Heart left ventricle (tissue), 16 donors: ENCODE measurements at places on chromosomes 2 and 18. TPM values are rescaled to one million over a fixed set of nuclear protein-coding genes. Genes with fewer than 3 reads are reported as not detected.

DNA sequence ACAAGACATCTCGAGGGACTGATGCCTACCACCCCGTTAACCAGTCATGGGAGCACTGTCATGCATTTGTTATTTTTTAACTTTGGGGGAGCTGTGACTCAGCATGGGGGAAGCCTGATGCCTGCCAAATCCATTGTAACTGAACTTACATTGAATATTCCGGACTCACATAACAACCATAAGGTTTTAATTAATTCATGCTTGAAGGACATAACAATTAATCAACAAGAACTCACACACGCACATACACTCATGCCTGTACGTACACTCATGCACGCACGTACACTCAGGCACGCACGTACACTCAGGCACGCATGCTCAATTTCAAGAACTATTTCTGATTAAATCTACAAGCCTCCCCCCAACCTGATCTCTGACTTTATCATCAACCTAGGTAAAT is 1639.1 kb downstream of the SUCLG1 start:
- no peaks in the 10 kb centered on the region for H3K36me3 ChIP-seq
- H3K27me3 ChIP-seq: no peaks in the 10 kb centered on the region
- no peak overlapping the region for H3K4me3 ChIP-seq
- no peaks in the 10 kb centered on the region for H3K4me1 ChIP-seq
- no peak overlapping the region for H3K27ac ChIP-seq

MAP3K19 gene
- total RNA-seq: not detected

GRCh38 chr18:35683021-35683420 is 101.5 kb downstream of the GALNT1 start:
- no peak overlapping the region for H3K4me3 ChIP-seq
- no peaks in the 10 kb centered on the region for H3K27me3 ChIP-seq
- H3K4me1 ChIP-seq: no peaks in the 10 kb centered on the region
- no peak for DNase-seq
- H3K27ac ChIP-seq: no peak overlapping the region

GRCh38 chr2:63763391-63763941 is 78.2 kb upstream of the UGP2 start:
- no peaks in the 10 kb centered on the region for H3K36me3 ChIP-seq
- no peaks in the 10 kb centered on the region for H3K27me3 ChIP-seq
- H3K4me3 ChIP-seq: no peak overlapping the region
- H3K27ac ChIP-seq: no peak overlapping the region
- no peak for DNase-seq
- H3K4me1 ChIP-seq: peaks cover 21% of the 10 kb centered on the region

GRCh38 chr2:75320898-75321598 is 121.7 kb upstream of the TACR1 start:
- H3K4me3 ChIP-seq: no peak overlapping the region
- DNase-seq: no peak
- no peaks in the 10 kb centered on the region for H3K27me3 ChIP-seq
- H3K4me1 ChIP-seq: no peaks in the 10 kb centered on the region

GRCh38 chr2:84942964-84943421 is 28.0 kb upstream of the KCMF1 start:
- no peak overlapping the region for H3K4me3 ChIP-seq
- no peaks in the 10 kb centered on the region for H3K4me1 ChIP-seq
- no peaks in the 10 kb centered on the region for H3K27me3 ChIP-seq
- no peaks in the 10 kb centered on the region for H3K36me3 ChIP-seq

GRCh38 chr18:14928396-14928795 is 180.4 kb downstream of the ANKRD30B start:
- no peaks in the 10 kb centered on the region for H3K36me3 ChIP-seq
- no peaks in the 10 kb centered on the region for H3K27me3 ChIP-seq
- no peak overlapping the region for H3K27ac ChIP-seq
- DNase-seq: no peak
- H3K4me1 ChIP-seq: no peaks in the 10 kb centered on the region

- no peaks in the 10 kb centered on the region for H3K4me1 ChIP-seq
- no peaks in the 10 kb centered on the region for H3K36me3 ChIP-seq
- no peak for DNase-seq
- no peak overlapping the region for H3K27ac ChIP-seq
Observed at GRCh38 chr2:186737732-186738508, 44.1 kb downstream of the FAM171B start.

- no peak overlapping the region for H3K27ac ChIP-seq
- H3K36me3 ChIP-seq: no peaks in the 10 kb centered on the region
Observed at GRCh38 chr2:149606251-149606811, 18.8 kb upstream of the MMADHC start.

GCG gene
- total RNA-seq: not detected

- no peaks in the 10 kb centered on the region for H3K27me3 ChIP-seq
- no peaks in the 10 kb centered on the region for H3K4me1 ChIP-seq
- H3K27ac ChIP-seq: no peak overlapping the region
- no peak overlapping the region for H3K4me3 ChIP-seq
- no peak for DNase-seq
Observed at GRCh38 chr2:58984731-58985130, 743.6 kb upstream of the FANCL start.

CNTNAP5 gene
- total RNA-seq: not detected

- no peak overlapping the region for H3K4me3 ChIP-seq
- DNase-seq: no peak
- no peak overlapping the region for H3K27ac ChIP-seq
- H3K27me3 ChIP-seq: peaks cover 5% of the 10 kb centered on the region
- H3K36me3 ChIP-seq: no peaks in the 10 kb centered on the region
- no peaks in the 10 kb centered on the region for H3K4me1 ChIP-seq
Observed at GRCh38 chr2:169397697-169398096, 35.4 kb upstream of the LRP2 start.

ANKRD30BL gene
- total RNA-seq: not detected

SLC23A3 gene
- total RNA-seq: 0.12 TPM

- no peak overlapping the region for H3K4me3 ChIP-seq
- DNase-seq: no peak
- peaks cover 29% of the 10 kb centered on the region for H3K4me1 ChIP-seq
- no peaks in the 10 kb centered on the region for H3K36me3 ChIP-seq
- H3K27ac ChIP-seq: no peak overlapping the region
Observed at GRCh38 chr2:25230198-25230947, 62.0 kb upstream of the POMC start.

DNA sequence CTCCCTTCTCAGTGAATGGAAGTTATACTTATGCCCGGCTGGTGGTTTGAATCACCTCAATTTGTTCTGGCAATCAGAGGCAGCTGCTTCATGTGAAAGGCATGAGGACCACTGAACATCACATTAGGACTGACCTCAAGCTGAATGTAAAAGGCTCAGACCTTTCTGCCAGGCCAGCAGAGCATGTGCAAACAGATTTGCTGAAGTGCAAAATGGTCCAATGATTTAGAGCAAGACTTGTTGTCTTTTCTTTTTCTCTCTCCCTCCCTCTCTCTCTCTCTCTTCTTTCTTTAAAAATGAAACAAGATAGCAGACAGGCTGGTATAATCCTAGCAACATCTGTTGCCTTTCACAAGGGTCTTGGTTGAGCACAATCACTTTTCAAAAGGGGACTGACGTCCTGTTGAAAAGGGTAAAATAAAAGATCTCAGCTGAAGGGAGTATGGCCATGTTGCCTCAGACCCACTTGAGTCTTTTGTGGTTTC is 13.3 kb upstream of the CDH7 start:
- no peaks in the 10 kb centered on the region for H3K36me3 ChIP-seq
- H3K27me3 ChIP-seq: no peaks in the 10 kb centered on the region
- DNase-seq: no peak
- H3K4me1 ChIP-seq: no peaks in the 10 kb centered on the region
- no peak overlapping the region for H3K4me3 ChIP-seq
- H3K27ac ChIP-seq: no peak overlapping the region

GRCh38 chr2:152499896-152500735 is 165.1 kb downstream of the FMNL2 start:
- H3K4me1 ChIP-seq: peaks cover 26% of the 10 kb centered on the region
- no peaks in the 10 kb centered on the region for H3K36me3 ChIP-seq
- peak overlapping the region; percentile 29 for H3K27ac ChIP-seq
- no peak overlapping the region for H3K4me3 ChIP-seq

CRYGD gene
- not detected for total RNA-seq

POTEI gene
- total RNA-seq: not detected

DNA sequence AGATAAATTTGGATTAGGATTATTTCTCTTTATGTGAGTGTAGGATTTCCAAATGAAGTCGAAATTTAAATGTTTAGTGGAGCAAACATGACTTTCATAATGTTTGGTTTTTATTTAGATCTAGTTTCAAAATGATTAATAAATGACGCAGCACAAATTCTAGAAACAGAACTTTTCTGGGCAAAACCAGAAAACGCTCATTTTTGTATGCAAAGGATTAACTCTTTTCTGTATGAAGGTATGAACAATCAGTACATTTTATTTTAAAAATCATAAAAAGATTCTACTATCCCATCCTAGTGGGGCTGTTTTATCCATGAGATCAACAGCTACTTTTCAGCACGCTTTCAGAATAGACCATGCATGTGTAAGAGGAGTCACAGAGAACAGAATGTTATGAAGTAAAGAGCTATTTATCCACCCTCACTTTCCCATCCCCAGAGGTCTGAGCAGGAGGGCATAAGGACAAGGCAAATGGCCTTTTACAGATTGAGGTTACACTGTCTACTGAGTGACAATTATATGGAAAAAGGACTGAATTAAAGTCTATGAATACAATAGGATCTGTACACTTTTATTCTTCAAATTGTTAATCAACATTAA is 270.8 kb downstream of the ZEB2 start:
- H3K4me1 ChIP-seq: no peaks in the 10 kb centered on the region
- no peak overlapping the region for H3K4me3 ChIP-seq
- H3K36me3 ChIP-seq: no peaks in the 10 kb centered on the region
- no peak overlapping the region for H3K27ac ChIP-seq
- DNase-seq: no peak

GRCh38 chr2:222544661-222545060 is 111.2 kb downstream of the FARSB start:
- no peak overlapping the region for H3K27ac ChIP-seq
- no peaks in the 10 kb centered on the region for H3K36me3 ChIP-seq

GRCh38 chr2:12884713-12885282 is 168.1 kb downstream of the TRIB2 start:
- no peaks in the 10 kb centered on the region for H3K27me3 ChIP-seq
- H3K4me1 ChIP-seq: peaks cover 13% of the 10 kb centered on the region
- peak; percentile 40 for DNase-seq
- peak overlapping the region; percentile 66 for H3K27ac ChIP-seq

DNA sequence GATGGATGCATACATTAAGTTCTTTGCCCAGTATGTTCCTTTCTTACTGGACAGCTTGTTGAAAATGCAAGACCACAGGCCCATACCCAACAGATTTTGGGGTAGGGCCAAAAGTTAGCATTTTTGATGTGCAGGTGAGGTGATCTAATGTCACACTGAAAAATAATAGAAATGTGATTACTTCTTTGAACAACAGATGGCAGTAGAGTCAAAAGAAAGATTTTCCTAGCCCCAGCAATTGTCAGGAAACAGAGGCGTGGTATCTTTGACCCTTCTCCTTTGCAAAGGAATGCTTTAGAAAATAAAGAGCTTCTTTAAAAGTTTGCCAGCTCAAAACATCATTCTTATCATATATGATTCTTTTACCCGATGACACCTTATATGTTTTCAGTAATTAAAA is 343.6 kb upstream of the SYT4 start:
- no peak for DNase-seq
- no peaks in the 10 kb centered on the region for H3K27me3 ChIP-seq
- H3K4me1 ChIP-seq: no peaks in the 10 kb centered on the region
- no peaks in the 10 kb centered on the region for H3K36me3 ChIP-seq

FASTKD2 gene
- total RNA-seq: 32.6 TPM

- no peak overlapping the region for H3K4me3 ChIP-seq
- H3K27me3 ChIP-seq: no peaks in the 10 kb centered on the region
- no peak for DNase-seq
Observed at GRCh38 chr2:85667561-85668008, 414 bp downstream of the SFTPB start.

DNA sequence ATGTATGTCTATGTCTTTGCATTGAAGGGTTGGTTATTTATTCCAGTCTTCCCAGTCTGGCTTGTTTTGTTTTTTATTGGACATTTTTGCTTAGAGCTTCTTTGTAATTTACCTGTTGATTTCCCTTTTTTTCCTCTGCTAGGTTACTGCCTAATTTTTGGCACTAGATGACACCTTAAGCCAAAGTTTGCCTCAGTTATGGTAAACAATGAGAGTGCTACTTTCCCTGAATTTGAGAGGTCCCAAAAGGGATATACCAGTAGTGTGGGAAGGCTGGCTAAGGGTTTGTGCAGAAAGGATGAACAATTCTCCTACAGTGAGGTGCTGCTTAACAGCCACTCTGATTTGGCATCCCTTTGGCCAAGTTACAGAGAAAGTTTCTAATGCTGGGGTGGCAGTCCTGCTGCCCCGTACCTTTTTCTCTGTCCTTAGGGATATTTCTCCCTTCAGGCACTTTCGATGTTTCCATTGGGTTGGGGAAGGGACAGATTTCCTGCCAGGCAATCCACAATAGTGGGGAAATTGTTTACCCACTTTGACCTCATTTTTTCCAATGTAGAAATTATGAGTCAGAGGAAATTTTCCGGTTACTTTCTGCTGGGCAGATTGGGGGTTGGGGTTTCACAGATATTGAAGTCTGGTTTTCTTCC is 354.9 kb downstream of the PTPRM start:
- no peak overlapping the region for H3K4me3 ChIP-seq
- H3K4me1 ChIP-seq: peaks cover 41% of the 10 kb centered on the region
- no peak for DNase-seq
- H3K36me3 ChIP-seq: no peaks in the 10 kb centered on the region
- no peak overlapping the region for H3K27ac ChIP-seq

EVX2 gene
- 0.06 TPM for total RNA-seq

DNA sequence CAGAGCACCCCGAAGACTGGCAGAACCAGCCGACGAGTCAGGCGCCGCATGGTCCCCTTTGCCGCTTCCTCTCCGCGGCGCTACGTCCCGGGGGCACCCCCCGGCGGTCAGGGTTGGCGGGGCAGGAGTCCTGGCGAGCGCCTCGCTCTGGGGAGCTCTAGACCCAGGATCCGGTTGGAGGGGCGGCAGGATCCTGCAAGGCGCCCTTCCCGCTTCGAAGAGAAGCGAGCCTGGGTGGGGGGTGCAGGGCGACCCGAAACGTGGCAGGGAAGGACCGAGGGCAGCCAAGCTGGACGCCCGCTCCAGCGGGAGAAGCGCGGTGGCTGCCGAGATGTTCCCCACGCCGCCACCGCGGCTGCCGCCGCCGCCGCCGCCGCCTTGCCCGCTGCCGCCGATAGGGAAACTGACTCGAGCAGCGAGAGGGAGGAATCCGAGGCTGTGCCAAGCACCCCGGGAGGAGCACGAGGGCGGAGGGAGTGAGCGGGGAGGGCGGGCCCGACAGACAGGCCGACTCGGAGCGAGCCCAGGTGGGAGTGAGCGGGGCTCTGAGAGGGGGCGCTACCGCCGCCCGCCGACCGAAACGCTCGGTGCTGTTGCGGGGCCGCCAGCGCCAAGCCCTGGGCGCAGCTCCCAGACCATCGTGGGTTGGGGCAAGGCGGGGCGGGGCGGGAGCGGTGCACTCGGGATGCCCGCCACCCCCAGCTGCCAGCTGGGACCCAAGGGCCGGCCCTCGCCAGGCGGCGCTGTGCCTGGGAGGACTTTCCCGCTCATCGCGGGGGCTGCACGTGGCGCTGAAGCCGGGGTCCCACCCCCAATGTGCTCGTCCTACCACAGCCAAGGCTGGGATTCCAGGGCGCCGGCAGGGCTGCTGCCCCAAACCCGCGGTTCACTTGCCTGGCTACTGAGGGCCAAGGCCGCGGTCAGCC is at the start of gene GALNT14:
Gene GALNT14 (minus strand): TSS at position 404 of the 926 bp plus-strand sequence. CDS start 354 bp downstream, at position 50.
- peak within 1 kb of the TSS; percentile 51 for H3K4me3 ChIP-seq
- H3K27me3 ChIP-seq: peaks cover 14% of the 10 kb centered on the region
- no peak within 1 kb of the TSS for H3K27ac ChIP-seq

PLEKHH2 gene
- total RNA-seq: 1.5 TPM
